NCI-H1436 treated with DMSO at 0.1 percent for 48 hours (cell line): ENCODE measurements at places on chromosomes 11 and 22.

DNA sequence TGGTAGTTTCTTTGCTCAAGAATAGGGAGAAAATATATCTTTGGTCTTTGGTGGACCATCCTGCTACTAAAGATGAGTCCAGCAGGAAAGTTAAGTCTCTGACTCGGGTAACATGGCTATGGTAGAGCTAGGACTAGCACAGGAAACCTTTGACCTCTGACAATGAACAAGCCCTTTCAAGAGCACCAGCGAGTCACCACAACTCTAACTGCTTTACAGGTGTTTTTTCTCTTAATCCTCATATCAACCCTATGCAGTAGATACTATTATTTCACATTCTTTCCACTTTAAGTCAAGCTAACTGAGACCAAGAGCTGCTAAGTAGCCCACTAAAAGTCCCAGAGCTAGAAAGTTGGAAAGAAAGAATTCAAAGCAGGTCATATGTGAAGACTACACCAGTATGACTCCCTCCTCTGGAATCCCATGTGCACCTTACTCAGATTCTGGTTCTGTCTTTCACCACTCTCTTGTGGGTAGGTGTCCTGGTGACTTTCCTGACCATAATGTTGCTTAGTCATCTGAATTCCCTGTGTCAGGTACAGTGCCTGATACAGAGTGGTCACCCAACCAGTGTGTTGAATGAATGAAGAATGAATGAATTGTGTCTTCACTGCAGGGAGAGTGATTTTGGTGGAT, 53.8 kb upstream of the ME3 start:
- no peak for DNase-seq

DNA sequence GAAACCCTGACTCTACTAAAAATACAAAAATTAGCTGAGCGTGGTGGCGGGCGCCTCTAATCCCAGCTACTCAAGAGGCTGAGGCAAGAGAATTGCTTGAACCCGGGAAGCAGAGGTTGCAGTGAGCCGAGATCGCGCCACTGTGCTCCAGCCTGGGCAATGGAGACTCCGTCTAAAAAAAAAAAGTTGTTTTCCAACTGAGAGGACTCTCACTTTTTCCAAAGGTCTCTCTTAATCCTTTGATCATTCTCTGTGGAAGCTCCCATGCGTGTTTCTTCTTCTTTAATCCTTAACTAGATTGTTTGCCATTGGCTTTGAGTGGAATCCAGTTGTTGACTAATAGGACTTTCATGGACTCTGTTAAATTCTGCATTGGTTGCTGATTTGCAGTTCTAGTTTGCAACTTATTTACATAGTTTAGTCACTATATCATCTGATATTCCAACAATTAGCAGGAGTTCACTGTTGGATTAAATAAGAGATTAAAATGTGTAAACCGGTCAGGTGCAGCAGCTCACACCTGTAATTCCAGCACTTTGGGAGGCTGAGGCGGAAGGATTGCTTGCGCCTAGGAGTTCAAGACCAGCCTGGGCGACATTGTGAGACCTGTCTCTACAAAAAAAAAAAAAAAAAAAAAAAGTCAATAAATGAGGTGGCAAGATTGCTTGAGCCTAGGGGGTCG, 79.7 kb downstream of the C22orf31 start:
- no peak for DNase-seq

DNA sequence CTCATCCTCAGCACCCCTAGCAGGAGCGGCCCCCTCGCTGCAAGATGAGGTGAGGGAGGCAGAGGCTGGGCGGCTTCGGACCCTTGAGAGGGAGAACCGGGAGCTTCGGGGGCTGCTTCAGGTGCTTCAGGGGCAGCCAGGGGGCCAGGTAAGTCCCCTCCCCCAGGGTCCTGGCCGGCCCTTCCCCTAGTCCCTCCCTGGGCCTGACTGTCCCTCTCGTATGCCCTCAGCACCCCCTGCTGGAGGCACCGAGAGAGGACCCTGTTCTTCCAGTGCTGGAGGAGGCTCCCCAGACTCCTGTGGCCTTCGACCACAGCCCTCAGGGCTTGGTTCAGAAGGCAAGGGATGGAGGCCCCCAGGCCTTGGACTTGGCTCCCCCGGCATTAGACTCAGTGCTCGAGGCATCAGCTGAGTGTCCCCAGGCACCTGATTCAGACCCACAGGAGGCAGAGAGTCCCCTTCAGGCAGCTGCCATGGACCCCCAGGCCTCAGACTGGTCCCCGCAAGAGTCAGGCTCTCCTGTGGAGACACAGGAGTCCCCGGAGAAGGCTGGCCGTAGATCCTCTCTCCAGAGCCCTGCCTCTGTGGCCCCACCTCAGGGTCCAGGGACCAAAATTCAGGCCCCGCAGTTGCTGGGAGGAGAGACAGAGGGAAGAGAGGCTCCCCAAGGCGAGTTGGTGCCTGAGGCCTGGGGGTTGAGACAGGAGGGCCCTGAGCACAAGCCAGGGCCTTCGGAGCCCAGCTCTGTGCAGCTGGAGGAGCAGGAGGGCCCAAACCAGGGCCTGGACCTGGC, 4.0 kb downstream of the CCDC88B start:
- DNase-seq = no peak

DNA sequence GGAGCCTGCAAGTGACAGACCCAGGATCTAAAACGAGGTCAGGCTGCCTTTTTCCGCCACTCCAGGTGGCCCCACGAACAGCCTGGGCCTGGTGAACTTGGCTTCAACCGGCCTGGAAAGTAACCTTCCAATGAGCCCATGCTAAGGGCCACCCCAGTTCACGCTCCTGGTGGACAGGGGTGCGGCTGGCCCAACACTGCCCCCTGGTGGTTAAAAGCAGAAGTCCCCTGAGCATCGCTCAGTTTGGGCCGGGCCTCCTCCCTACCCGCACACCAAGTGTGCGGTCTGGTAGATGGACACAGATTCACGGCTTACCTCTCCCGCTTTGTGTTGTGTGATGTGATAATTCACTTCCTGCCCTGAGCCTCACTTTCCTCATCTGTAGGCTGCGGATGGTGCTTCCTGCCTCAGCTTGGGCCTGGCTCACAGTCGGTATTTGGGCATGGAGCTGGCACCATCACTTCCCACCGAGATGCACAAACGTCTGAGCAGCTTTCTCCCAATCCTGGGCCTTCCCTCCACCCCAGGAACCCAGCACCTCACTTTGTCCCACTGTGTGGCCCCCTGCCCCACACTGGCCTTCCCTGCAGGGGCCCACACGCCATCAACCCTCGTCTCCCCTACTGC, 13.7 kb upstream of the SEC14L3 start:
- no peak for DNase-seq

- no peak for DNase-seq
Measured at GRCh38 chr11:59173964-59174663, 2.2 kb downstream of the DTX4 start.

DNA sequence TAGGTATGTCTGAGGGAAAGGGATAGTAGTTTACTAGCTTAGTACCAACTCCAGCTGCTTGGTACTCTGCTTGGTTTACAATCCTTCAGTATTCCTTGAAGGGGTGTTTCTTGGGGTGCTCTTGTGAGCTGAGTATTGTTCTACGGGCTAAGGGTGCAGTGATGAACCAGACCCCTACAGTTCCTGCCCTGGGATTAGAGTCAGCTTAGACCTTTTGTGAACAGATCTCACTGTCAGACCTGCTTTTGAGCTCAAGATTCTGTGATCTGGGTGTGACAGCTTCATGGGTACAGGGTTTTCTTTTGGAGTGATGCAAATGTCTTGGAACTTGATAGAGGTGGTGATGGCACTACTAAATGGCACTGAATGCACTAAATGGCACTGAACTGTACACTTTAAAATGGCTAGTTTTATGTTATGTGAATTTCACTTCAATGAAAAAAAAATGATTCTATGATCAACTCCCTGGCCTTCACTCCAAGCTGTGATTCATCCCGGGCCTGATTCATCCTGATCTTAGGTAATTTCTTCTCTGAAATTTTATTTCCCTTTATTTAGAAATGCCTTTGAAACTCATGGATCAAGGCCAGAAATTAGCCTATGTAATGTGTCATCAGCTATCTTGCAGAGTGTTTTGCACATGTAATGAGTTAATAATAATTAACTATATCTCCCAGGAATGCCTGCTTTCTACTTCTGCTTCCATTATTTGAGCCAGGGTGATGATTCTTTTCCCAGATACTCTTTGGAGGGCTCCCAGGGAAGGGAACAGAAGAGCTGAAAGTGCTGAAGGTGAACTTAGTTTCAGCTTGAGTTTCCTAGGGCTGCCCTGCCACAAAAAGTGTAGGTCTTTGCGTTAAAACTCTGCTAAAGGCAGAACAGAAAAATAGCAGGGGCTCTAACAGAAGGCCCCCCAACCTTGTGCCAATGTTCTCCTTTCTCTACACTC, 87.9 kb downstream of the NCAM1 start:
- DNase-seq = no peak

DNA sequence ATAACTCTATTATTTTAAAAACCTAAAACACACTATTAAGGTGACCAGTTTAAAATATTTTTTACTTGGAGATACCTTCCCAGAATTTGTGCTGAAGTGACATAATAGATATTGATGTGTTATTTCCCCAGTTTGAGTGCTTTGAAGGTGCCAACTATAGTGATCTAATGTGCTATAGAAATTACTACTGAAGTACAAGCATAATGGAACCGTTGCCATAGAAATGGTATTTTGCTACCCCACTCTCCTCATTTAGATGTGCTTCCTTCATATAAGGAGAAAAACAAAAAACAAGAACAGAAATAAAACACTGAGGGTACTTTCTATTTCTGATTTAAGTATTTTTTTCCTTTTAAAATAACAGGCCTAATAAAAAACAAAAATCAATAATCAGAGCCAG, 19.2 kb downstream of the DDI1 start:
- DNase-seq = no peak

GRCh38 chr11:130675371-130675821, 227.0 kb downstream of the ADAMTS15 start:
- DNase-seq = no peak

DNA sequence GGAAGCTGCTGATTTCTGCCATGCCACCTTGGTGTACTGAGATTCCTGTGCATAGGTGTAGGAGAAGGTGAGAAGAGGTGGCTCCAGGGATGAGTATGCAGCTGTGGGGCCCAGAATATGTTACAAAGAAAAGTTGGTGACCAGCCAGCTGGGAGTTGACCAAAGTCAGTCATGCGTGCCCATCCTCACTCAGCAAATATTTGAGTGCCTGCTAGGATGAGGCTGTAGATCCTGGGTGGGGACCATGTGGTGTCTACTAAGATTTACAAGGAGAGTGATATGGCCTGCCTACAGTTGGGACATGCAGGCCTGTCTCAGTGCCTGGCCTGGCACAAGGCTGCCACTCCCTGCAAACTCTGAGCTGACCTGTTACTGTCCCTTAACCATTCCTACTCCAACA, 19.4 kb downstream of the RNF185 start:
- DNase-seq = no peak

DNA sequence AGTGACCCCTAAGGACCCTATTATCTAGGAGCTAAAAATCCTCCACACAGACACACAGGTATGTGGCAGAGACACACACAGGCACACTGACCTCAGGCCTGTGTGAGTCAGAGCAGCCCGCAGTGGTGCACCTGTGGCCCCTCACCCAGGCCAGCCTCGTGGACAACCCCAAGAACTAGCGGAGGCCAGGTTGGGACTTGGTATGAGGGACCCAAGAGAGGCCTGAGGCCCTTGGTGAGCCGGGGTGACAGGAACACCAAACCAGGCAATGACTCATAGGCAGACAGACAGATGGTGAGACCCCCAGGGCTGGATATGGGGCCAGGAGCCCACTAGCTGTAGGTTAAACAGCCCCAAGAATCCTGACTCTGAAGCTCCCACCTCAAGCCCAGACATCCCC, 6.0 kb downstream of the CASTOR1 start:
- no peak for DNase-seq

GRCh38 chr11:101574886-101575285, 8.9 kb downstream of the TRPC6 start:
- no peak for DNase-seq

- DNase-seq = no peak
Measured at GRCh38 chr11:16611926-16612565, 126.4 kb upstream of the C11orf58 start.

DNA sequence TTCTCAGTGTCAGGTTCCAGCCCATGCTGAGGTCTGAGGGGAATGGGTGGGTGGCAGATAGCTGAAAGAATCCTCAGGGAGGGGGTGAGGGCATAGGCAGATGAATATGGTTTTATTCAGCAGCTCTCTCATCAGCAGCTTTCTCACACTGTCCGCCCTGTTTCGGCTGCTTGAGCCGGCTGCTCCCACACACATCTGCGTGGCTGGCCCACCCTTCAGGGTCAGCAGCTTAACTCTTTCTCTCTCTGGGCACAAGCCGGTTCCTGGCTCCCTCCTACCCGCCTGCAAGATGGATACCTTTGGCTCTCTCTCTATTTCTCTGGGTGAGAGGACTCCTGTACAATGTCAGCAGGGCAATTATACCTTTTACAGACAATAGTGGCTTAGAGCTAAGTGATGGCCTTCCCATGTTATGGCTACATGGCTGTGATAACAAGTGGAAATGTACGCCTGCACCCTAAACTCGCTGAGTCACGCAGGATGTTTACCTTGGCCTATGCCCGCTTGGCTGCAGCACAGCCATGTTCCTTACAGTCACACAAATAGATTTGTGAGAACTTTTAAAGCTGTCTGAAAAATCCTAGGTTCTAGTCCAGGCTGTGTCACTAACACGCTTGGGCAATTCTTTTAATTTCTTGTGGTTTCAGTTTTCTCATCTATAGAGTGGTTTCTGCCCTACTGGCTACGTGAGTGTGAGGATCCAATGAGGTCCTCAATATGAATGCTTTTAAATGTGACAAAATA, 4.1 kb downstream of the MMP20 start:
- DNase-seq = no peak

GRCh38 chr11:132347156-132348090, 977.0 kb downstream of the NTM start:
- DNase-seq = no peak

DNA sequence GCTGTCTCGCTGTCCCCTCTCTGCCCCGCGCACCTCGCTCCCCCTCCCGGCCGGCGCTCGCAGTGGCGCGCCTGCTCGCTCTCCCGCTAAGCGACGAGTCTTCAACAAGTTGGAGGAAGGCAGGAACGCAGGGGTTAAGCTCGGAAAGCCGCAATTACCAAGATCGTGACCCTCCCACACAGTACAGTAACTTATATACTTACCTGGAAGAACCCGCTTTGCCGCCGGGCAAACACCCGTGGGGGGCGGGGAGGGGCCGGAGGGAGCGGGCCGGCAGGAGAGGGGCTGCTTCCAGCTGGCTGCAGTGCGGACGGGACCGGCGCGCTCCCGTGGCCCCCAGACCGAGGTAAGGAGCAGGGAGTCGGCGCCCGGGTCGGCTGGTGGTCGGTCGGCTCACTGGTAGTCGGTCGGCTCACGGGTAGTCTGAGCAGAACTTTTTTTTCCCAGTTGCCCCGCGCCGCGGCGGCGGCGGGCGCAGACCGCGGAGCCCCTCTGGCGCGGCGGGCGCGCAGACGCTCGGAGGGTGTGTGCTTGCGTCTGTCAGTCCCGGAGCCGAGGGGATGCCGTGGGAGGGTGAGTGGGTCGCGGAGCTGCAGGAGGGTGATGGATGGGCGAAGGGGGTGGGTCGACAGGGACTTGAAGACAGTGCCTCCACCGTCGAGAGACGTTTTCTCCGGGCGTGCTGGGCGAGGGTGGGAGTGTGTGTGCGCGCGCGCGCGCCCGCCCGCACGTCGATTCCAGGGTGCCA, 101.2 kb upstream of the HSD17B12 start:
- no peak for DNase-seq

- DNase-seq = no peak
Measured at GRCh38 chr11:90216611-90217010, 6.2 kb downstream of the CHORDC1 start.
